Activated CD4-positive, alpha-beta T cell treated with anti-CD3 and anti-CD28 coated beads, Interleukin-2, amount 10 ng/mL, durations not matched to agents 24 days and 14 days (primary cell): ENCODE measurements at places on chromosomes 13 and 19.

GRCh38 chr19:1933244-1933643 is 7.7 kb upstream of the CSNK1G2 start:
- DNase-seq = no peak

DNA sequence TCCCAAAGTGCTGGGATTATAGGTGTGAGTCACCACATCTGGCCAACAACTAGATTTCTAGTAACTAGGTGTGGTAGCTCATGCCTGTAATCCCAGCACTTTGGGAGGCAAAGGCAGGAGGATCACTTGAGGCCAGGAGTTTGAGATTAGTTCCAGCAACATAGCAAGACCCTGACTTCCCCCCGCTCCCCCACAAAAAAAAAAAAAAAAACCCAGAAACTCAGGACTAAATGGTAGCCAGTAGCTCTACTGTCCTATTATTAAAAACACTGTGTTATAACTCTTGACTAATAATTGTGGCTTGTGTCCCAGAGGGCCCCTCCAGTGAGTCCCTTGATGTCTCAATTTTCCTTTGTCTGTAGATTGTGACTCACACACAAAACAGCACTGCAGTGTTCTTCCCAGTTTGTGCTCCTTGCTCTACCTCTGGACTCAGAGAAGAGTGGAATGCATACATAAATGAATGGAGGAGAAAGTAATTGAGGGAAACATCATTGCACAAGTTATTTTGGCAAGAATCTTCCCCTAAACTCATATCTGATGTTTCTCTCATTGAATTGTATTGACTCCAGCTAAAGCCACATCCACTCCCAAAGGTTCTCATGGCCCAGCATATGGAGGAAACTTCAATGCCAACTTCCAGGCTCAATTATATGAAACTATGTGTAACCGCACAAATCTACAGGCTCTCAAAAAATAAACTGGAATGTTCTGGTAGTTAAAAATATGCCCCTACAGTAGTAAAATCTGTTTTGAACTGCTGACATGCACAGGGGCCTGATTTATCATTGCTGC is 8.8 kb downstream of the TPT1 start:
- no peak for DNase-seq

DNA sequence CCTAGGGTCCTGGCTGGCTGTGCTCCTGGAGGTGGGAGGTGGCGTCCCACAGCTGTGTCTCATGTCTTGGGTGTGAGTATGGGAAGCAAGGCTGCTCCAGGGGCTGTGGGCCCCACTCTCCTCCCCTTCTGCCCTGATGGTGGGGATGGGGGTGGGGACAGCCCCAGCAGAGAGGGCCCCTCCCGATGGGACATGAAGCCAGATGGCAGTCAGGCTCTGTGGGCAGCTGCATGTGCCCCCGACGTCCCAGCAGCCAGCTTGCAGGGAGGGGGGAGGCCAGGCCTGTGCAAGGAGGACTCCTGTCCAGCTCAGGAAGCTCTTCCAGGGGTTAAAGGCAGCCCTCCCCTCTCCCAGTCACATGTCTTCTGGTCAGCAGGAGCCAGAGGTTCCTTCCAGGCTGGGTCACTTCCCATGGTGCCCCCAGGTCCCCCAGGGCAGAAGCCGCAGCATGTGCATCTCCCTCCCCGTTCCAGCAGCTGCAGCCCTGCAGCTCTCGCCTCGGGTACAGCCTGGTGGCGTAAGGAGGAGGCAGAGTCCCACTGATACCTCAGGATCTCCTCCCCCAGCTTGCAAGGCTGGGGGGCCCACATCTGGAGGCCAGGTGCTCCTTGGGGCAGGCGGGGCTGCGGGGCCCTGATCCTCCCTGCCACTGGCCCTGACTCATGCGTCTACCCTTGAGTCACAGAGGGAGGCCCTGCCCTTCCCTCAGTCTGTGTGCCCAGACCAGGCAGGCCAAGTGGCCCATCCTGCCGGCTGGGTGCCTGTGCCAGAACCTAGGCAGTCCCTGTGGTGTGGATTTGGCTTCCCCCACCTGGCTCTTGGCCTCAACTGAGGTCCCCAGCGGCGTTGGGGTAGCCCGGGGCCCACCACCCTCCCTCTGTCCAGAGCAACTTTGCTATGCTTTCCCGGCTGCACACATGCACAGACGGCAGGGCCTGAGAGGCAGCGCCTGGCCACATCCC is 13.0 kb downstream of the YIPF2 start:
- no peak for DNase-seq

DNA sequence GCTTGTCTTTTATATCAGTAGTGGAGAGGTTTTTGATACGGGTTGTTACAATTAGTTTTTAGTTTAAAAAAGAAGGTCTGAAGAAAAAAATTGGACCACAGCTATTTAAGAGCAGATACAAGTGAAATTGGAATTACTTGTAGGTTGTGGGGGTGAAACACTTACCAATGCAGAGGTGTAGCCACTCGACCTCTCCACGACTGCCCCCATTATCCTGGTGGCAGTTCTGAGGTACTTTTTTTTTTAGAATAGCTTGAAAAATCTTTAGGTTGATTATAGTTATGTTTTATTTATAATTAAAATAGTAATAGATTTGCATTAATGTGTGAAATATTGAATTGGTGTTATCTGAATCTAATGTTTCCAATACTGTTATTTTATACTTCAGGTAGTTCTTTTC is 60.7 kb downstream of the PAN3 start:
- DNase-seq = no peak

- no peak for DNase-seq
These were observed 195.2 kb downstream of the LHFPL6 start for GRCh38 chr13:39407786-39408185.

DNA sequence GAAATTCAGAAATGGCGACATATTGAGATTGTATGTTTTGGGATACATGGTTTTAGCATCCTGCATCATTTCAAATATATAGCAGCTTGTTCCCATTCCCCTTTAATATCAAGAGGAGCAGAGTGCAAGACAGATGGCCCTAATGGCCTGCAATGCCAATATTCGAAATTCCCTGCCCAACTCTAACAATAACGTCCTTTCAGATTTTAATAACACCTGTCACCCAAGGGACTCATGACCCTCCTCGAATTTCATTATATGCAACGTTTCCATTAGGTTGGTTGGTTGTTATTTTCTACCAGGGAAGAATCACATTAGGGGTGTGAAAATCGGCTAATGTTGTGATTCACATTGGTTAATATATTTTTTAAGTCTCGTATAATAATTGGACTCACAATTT is 170.0 kb downstream of the TNFSF13B start:
- no peak for DNase-seq
